ENCODE measurements at places on chromosomes 2 and 18.

GRCh38 chr2:1868683-1869141 is 124.4 kb upstream of the PXDN start:
- no peak for DNase-seq

DNA sequence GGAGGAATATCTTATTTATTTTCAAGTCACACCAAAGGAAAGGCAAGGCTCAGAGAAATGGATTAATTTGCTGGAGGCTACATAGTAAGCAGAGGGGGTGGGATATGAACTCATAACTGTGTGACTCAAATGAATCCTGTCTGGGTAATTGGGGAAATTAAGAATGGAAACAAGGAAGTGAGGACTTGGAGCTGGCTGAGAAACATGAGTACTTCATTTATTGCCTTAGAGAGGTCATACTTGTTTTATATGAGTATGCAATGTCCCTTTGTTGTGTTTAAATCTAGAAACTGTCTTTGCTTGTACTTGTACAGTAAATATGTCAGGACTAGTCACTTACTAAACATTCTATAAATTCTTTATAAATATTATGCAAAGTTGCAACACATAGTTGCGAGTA is 2166.7 kb upstream of the PIK3C3 start:
- no peak for DNase-seq

GRCh38 chr18:3832025-3832638 is 382.2 kb downstream of the TGIF1 start:
- DNase-seq = no peak

GRCh38 chr2:199848389-199849130 is 2.4 kb downstream of the FTCDNL1 start:
- no peak for DNase-seq

- DNase-seq = no peak
These were observed 25.2 kb upstream of the CDH20 start for GRCh38 chr18:61308004-61308403.

GRCh38 chr2:127796389-127796788 is 14.6 kb downstream of the WDR33 start:
- no peak for DNase-seq

- no peak for DNase-seq
These were observed 57.7 kb upstream of the MAP4K3 start for GRCh38 chr2:39494784-39495251.

GRCh38 chr18:68784071-68784470 is 13.8 kb upstream of the CCDC102B start:
- DNase-seq = no peak

DNA sequence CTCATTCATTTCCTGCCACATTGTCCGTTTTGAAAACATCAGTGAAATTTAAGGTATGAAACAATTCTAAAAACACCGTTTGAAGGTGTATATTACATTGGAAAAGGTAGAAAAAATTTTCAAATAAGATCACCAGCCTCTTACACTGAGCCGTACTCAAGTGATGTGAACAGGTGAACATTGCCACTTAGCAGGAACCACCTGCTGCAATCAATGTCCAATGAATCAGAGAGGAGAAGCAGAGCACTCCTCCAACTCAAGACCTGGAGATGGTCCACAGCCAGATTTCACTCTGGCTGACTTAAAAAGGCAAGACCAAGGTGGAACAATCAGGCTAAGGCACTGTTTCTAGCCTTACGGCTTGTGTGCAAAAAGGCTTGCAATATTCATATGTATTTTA is 110.3 kb upstream of the TTN start:
- no peak for DNase-seq

- no peak for DNase-seq
These were observed 623.2 kb upstream of the ID2 start for GRCh38 chr2:8058652-8059051.

DNA sequence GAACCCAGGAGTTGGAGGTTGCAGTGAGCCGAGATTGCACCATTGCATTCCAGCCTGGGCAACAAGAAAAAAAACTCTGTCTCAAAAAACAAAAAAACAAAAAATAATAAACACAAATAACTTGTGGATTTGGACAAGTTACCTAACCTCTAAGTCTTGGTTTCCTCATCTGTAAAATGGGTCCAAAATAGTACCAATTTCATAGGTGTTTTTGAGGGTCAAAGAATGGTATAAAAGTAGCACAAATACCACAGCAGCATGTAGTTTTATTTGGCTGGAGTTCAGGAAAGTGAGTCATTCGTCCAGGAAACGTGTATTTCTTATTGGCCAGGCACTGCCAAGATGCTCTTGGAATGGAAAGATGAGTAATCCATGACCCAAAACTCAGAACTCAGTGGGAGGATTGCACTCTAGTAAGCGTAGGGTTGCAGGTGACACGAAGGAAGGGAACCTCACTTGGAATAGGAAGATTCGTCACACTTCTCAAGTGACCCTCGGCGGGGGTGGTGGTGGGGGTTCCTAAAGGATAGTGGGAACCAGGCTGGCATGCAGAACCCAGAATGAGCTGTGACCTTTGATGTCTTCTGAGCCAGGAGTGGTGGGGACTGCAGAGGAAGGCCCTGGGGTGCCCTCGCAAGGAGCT is 24.4 kb downstream of the GRHL1 start:
- DNase-seq = no peak

All from cortex of kidney (tissue), 1 donor.